ENCODE measurements at places on chromosomes 13 and 19. TPM values are rescaled to one million over a fixed set of nuclear protein-coding genes. Genes with fewer than 3 reads are reported as not detected.

DNA sequence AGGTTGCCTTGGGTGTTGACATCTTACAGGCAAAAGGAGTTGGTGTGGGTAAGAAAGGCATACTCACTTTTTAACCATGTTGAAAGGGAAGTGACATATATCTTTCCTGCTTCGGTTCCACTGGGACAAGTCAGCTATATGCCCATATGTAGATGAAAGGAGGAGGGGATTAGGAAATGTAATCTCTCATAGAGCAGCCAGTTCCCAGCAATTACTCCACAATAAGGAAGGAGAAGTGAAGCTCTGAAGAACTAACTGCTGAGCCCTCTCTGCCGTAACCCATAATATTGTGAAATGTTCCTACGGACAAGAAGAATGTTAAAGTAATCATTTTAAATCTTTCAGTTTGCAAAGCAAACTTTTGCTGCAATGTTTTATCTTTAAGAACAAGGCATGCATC is 82.2 kb downstream of the EDNRB start:
- no peaks in the 10 kb centered on the region for H3K27me3 ChIP-seq
- H3K27ac ChIP-seq: no peak overlapping the region
- no peaks in the 10 kb centered on the region for H3K36me3 ChIP-seq
- no peak overlapping the region for H3K4me3 ChIP-seq

DNA sequence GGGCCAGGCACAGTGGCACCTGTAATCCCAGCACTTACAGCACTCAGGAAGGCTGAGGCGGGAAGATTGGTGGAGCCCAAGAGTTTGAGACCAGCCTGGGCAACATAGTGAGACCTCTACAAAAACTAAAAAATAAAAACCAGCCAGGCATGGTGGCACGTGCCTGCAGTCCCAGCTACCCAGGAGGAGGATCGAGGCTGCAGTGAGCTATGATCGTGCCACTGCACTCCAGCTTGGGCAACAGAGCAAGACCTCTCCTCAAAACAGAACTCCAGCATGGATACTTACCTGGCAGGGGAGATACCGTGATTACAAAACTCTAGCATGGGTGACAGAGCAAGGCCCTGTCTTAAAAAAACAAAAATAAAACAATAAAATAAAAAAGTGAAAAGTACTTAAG is 95.3 kb downstream of the GJA3 start:
- DNase-seq: no peak
- peaks cover 19% of the 10 kb centered on the region for H3K36me3 ChIP-seq
- H3K4me3 ChIP-seq: no peak overlapping the region
- no peaks in the 10 kb centered on the region for H3K4me1 ChIP-seq
- no peak overlapping the region for H3K27ac ChIP-seq

IZUMO2 gene
- total RNA-seq: 0.46 TPM

COMP gene
- total RNA-seq: 3.5 TPM

- peaks cover 3% of the 10 kb centered on the region for H3K4me1 ChIP-seq
- no peak for DNase-seq
- no peaks in the 10 kb centered on the region for H3K27me3 ChIP-seq
- no peak overlapping the region for H3K4me3 ChIP-seq
- H3K27ac ChIP-seq: no peak overlapping the region
Observed at GRCh38 chr13:32107474-32107873, 75.9 kb downstream of the FRY start.

ANGPTL8 gene
- not detected for total RNA-seq

GRCh38 chr13:48965736-48966135 is 10.0 kb upstream of the FNDC3A start:
- no peak overlapping the region for H3K4me3 ChIP-seq
- no peaks in the 10 kb centered on the region for H3K4me1 ChIP-seq
- no peaks in the 10 kb centered on the region for H3K36me3 ChIP-seq
- DNase-seq: no peak
- no peaks in the 10 kb centered on the region for H3K27me3 ChIP-seq
- H3K27ac ChIP-seq: no peak overlapping the region

- no peak overlapping the region for H3K27ac ChIP-seq
- no peak overlapping the region for H3K4me3 ChIP-seq
- no peaks in the 10 kb centered on the region for H3K27me3 ChIP-seq
- peaks cover 2% of the 10 kb centered on the region for H3K36me3 ChIP-seq
- peaks cover 5% of the 10 kb centered on the region for H3K4me1 ChIP-seq
Observed at GRCh38 chr13:98228661-98229341, 51.7 kb upstream of the RNF113B start.

GRCh38 chr13:95221971-95222732 is 79.1 kb downstream of the ABCC4 start:
- no peak overlapping the region for H3K27ac ChIP-seq
- no peaks in the 10 kb centered on the region for H3K27me3 ChIP-seq

ZNF415 gene
- 4.5 TPM for total RNA-seq

- peak; percentile 20 for DNase-seq
- no peaks in the 10 kb centered on the region for H3K36me3 ChIP-seq
- no peak overlapping the region for H3K27ac ChIP-seq
- H3K4me3 ChIP-seq: no peak overlapping the region
- no peaks in the 10 kb centered on the region for H3K27me3 ChIP-seq
Observed at GRCh38 chr13:44758630-44759383, 182.7 kb upstream of the TSC22D1 start.

LCP1 gene
- total RNA-seq: 89.8 TPM

DNA sequence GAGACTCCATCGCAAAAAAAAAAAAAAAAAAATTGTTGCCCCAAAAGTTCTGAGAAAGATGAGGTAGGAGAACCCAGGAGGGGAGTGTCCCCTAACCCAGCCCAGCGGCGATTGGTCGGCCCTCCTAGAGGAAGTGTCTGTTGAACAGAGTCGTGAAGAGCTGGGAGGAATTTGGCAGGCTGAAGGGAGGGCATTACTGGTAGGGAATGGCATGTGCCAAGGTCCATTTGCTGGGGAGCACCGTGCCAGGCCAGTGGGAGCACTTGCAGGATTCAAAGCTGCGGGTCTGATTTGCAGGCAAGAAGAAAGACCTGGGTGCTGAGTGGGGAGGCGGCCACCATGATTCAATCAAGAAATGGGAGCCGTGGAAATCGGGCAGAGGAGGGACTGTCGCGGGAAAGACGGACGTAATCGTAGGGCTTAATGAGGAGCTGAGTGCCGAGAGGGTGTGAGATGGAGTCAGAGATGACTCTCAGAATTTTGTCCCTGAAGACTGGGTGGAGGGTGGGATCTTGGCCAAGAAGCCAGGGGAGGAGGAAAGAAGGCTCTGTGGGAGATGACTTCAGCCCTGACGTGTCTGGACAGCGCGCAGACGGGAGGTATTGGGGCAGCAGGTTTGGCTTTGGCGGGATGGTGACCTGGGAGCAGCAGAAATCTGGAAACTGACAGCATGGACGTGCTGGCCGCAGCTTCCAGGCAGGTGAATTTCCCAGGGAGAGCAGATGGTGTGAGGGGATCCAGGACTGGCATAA is 15.4 kb downstream of the CERS4 start:
- H3K36me3 ChIP-seq: no peaks in the 10 kb centered on the region
- H3K4me1 ChIP-seq: no peaks in the 10 kb centered on the region
- no peaks in the 10 kb centered on the region for H3K27me3 ChIP-seq

MEDAG gene
- 0.97 TPM for total RNA-seq

ZNF613 gene
- total RNA-seq: 10.1 TPM

DNA sequence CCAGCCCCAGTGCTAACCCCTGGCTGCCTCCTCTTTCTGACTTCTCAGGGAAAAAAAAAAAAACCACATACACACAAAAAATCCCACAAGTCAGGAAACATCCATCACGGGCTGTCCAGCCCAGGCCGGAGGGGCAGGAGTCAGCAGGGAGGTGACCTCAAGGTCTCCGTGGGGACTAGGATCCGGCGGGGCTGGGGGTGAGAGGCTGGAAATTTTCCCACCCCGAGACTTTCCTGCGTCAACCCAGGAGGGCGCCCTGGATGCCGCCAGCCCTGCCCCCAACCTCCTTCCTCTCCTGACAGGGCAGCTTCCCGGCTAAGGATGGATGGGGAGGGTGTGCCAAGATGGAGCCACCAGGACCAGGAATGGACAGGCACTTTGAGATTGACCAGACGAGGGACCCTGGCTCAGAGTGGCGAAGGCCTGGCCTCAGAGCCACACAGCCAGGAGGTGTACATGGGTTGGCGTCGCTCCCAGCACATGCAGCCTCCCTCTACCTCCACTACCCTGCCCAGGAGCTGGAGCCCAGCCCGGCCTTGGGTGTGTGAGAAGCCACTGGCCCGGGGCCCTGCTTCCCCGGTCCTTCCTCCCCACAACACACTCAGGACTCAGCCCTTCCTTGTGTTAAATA is 33.3 kb downstream of the BLOC1S3 start:
- H3K36me3 ChIP-seq: no peaks in the 10 kb centered on the region
- H3K4me3 ChIP-seq: no peak overlapping the region
- no peak overlapping the region for H3K27ac ChIP-seq
- peaks cover 11% of the 10 kb centered on the region for H3K27me3 ChIP-seq
